ENCODE measurements at places on chromosomes 5 and 9. TPM values are rescaled to one million over a fixed set of nuclear protein-coding genes. Genes with fewer than 3 reads are reported as not detected.

- DNase-seq = no peak
Observed at GRCh38 chr5:177475563-177476427, 2.4 kb upstream of the DBN1 start.

GRCh38 chr9:21711504-21711903, 90.9 kb upstream of the MTAP start:
- no peak for DNase-seq

GRCh38 chr9:131670247-131671132, 69.4 kb downstream of the RAPGEF1 start:
- DNase-seq = no peak

- no peak for DNase-seq
Observed at GRCh38 chr5:123227216-123227615, 138.2 kb downstream of the PRDM6 start.

Gene MACIR
- 18.6 TPM for total RNA-seq

Gene SLC1A3
- 3.3 TPM for total RNA-seq

DNA sequence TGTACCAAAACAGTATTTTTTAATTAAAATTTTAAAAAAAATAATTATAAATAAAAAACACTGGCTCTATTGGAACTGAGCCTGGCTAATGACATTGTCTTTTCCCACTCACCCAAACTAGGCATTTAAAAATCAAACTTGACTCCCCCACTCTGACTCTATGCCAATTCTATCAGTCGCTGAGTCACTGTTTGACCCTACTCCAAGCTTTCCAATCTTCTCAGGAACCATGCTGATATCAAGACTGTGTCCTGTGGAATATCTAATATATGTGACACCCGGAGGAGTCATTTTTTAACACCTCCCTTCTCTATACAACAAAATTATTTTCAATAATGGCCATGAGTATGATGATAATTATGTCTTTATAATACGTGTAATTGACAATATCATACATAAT, 171.6 kb upstream of the RASEF start:
- no peak for DNase-seq

DNA sequence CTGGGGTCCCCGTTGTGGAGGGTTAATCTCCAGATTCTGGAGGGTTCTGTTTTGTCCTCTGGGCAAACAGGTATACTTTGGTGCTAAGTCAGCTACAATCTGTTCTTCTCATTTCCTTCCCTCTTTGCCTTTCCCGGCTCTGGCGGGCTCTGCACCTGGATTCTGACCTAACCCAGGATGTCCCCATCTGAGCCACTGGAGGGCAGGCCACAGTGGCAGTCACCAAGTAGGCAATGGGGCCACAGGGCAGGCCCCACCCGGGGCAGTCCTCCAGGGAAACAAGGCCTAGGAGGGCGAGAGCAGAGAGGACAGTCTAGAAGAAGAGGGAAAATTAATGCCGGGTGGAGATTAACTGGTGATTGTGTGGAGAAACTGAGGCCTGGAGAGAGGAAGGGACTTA, 40.4 kb upstream of the HRH2 start:
- DNase-seq = no peak

DNA sequence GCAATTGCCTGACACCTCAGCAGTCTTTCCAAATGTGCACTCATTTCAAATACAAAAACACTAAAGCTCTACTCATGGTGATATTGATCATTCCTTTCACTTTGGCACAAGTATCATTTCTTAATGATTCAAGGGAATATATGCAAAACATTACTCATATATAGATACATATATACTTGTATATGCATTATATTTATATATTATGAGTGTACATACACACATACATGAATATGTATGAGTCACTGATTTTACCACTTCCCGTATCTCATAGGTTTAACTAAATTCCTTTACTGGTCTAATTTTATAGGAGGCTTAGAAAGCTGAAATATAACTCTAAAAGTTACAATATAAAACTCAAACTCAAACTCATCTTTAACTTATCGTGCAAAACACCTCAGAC, 156.5 kb downstream of the CDH9 start:
- DNase-seq = no peak

- DNase-seq = no peak
Observed at GRCh38 chr5:35120715-35121114, 73.0 kb upstream of the AGXT2 start.

GRCh38 chr9:12862611-12863410, 88.0 kb downstream of the LURAP1L start:
- no peak for DNase-seq
